Activated T-cell treated with anti-CD3 and anti-CD28 coated beads, Interleukin-2, amount 50 U/mL, for 72 hours (primary cell): ENCODE measurements at places on chromosomes 7 and 10.

DNA sequence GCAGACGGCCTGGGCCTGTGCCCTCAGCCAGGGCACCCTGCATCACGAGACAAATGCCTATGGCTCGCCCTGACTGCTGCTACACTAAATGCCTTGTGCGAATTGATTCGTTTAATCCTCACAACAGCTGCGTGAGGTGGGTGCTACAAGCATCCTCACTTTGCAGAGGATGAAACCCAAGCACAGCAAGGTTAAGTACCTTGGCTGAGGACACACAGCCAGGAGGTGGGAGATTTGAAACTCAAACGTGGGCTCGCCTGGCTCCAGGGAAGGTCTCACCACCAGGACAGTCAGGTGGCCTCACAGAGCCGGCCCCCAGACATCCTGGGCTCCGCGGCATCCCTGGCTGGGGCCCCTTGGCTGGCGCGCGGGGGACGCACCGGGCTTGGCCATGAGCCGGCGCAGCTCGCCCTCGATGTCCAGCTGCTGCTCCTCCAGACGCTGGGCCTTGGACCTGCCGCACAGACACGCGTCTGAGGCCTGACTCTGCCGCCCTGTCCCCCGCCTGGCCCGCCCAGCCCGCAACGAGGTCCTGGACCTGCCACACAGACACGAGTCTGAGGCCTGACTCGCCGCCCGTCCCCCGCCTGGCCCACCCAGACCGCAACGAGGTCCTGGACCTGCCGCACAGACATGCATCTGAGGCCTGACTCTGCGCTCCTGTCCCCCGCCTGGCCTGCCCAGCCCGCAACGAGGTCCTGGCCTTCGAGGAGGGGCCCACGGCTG lies 22.0 kb downstream of the MICALL2 start:
- no peak for DNase-seq

DNA sequence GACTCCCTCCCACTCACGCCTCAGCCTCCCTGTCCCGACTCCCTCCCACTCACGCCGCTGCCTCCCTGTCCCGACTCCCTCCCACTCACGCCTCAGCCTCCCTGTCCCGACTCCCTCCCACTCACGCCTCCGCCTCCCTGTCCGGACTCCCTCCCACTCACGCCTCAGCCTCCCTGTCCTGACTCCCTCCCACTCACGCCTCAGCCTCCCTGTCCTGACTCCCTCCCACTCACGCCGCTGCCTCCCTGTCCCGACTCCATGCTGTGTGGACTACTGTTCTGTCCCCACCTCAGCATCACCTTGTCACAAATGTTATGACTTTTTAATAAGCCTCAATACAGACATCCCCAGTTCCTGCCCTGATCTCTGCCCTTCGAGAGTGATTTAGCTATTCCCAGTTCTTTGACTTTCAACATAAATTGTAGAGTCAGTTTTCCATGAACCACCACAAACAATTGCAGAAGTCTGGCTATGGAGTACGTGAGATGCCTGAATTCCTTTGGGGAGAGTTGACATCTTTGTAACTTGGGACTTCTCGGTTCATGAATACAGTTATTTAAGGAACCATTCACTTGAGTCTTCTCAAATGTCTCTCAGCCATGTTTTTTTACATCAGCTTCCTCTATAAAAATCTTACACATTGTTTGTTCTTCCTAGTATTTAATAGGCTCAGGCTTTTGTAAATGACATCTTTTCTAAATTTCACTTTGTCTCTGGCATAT lies 71.9 kb downstream of the FOXL3 start:
- no peak for DNase-seq

DNA sequence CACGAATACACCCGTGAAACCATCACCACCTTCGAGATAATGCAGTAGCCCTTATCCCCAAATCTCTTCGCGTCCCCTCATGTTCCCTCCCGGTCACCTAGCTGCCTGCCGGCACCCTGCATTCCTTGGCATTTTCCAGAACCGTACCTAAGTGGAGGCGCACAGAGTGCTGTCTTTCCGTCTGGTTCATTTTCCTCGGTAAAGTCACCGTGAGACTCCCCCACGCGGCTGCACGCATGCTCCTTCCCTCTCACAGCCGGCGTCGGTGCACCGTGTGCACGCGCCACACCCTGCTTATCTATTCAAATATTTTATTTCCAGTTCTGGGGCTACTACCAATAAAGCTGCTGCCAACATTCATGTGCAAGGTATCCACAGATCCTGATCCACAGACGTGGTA lies 65.5 kb upstream of the NKX6-2 start:
- DNase-seq = no peak

- no peak for DNase-seq
Measured at GRCh38 chr7:123682690-123683089, 27.0 kb downstream of the LMOD2 start.

GRCh38 chr7:12715372-12716133 lies 28.1 kb downstream of the ARL4A start:
- peak; percentile 41 for DNase-seq

DNA sequence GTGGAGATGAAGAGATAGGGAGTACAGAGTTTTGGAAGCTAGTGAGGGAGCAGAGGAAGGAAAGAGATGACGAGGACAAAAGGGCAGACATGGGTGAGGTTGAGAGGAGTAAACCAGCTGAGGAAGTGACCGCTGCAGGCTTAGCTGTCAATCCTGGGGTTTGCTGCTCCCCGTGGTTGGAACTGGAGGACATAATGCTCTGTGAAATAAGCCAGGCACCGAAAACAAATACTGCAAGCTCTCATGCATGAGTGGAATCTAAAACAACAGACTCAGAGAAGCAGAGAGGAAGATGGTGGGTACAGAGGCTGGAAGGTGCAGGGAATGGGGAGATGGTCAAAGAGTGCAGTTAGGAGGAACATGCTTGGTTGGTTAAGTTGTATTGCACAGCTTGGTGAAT lies 482.2 kb upstream of the C7orf33 start:
- DNase-seq = no peak

DNA sequence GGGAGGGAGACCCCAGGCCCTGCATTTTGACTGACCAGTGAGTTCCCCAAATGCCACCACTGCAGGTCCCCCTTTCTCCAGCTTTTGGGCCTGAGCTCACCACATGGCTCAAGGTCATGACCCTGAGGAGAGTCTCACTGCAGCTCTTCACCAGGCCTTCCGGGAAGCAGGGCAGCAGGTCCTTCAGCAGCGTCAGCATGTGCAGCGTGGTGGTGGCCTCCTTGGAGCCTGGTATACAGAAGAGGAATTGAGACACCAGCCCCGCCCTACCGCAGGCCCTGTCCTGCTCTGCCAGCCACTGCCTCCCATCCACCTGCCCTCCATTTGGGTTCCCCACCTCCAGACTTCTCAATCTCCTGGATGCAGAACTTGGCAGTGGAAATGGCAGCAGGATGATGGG lies 13.0 kb downstream of the RRP12 start:
- no peak for DNase-seq

DNA sequence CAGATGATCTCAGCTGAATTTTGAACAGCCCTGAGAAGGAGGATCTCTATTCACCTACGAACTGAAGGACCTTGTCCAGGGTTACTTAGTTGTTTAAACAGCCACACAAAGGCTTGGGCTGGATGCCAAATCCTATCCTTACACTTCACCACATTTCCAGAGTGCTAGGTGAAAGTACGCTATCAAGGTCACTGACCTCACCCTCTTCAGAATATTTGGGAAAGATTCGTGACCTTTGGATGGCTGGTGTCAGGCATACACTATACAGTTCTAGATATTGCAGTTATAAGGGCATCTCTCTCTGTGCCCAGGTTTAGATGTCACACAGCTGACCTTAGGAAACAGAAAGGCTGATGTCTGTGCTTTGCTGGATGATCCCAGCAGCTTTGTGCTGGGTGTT lies 61.2 kb upstream of the ABLIM1 start:
- no peak for DNase-seq

- DNase-seq = no peak
Measured at GRCh38 chr7:25839084-25839769, 312.8 kb upstream of the NFE2L3 start.

GRCh38 chr7:37683246-37684120 lies at the start of gene GPR141:
TSS of gene GPR141 (plus strand) at chr7:37683766. CDS start at chr7:37740394, 56,628 bp downstream.
- DNase-seq = no peak

- DNase-seq = no peak
Measured at GRCh38 chr10:89543841-89544240, 8.4 kb upstream of the SLC16A12 start.

DNA sequence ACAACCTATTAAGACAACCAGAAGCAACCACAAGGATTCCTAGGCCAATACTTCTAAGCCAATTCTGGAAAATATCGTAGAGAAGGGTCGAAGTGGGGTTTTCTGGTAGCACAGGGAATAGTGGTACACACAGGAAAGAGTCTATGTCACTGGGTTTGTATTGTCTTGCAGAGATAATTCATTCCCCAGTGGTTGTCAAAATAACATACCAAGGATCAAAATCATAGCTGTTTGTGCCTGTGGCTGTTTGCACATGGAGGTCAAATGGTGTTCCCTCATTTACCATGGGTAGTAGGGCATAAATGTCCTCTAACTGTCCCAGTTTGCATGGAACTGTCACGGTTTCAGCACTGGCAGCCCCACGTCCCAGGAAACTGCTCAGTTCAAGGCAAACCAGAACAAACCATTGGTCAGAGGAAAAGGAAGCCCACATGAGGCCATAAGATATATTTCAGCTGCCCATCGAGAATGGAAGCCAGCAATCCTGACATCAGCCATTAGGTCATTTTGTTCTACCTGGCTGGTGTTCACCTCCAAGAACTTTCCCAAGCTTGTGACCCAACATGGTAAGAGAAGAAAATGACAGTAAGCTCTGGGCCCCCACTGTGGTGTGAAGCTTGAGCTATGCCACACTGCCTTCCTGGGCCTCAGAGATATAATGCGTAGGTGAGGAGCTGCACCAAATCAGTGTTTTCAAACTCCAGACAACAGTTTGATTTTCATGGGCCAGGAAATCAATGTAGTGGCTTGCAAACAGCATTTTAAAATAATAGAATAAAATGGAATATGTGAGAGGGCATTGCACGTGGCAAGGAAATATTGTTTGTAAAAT lies 53.9 kb upstream of the NFE2L3 start:
- DNase-seq = no peak

GRCh38 chr10:108957681-108958080 lies 965.6 kb downstream of the XPNPEP1 start:
- no peak for DNase-seq

DNA sequence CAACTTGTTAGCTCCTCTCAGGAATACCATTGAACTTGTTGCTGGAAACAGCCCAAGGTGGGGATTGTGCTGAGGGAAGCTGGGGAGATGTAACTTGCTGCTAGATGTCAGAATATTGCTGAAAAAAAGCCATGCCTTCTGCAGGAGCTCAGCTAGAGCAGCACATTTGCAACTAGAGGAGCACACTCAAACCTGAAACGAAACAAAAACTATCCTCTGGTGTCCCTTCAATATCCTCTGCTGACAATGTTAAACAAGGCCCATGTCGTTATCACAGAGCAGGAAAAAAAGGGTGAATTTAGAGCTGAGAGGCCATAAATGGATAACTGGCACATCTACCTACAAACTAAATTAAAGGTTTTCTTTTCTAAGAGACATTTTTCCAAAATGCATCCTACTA lies 53.7 kb upstream of the MACC1 start:
- DNase-seq = no peak

DNA sequence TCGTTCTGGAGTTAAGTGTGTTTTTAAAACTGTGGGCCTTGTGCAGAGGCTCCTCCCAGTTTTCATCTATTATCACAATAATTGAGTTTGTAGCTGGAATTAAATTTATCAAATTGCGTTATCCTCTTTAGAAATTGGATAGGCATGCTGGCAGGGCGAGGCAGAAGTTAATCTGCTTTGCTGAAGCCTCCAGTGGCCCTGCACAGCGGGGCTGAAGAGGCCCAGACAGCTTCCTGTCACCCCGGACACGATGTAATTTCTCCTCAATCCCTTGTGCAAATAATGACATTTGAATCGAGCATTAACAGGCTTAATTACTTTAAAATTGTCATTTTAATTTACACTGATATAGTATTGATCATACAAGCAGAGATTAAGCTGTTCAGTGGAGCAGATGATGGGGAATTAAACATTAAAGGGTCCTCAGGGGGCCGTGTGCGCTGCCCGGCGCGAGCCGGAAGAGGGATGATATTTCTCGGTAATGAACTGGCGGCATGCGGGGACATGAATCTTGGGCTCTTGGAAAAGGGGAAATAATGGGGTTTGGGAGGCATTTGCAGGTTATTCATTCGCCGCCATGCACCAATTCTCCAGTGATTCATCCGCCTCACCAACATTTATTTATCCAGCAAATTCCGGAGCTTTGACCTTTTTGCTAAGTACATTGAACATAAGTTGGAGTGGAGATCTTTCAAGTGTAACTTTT lies 118.5 kb downstream of the NKX6-2 start:
- no peak for DNase-seq

DNA sequence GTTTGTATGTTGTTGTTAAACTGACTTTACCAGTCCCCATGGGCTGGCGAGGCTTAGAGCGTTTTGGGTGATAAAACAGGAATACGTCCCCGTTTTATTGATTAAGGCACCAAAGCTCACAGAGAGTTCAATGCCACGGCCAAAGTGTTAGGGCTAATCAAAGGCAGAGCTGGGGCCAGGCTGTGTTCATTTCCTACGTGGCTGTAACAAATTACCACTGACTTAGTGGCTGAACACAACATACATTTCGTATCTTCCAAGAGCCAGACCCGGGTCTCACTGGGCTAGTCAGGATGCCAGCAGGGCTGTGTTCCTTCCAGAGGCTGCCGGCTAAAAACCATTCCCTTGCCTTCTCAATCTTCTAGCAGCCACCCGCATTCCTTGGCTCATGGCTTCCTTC lies 94.4 kb upstream of the HABP2 start:
- DNase-seq = no peak

DNA sequence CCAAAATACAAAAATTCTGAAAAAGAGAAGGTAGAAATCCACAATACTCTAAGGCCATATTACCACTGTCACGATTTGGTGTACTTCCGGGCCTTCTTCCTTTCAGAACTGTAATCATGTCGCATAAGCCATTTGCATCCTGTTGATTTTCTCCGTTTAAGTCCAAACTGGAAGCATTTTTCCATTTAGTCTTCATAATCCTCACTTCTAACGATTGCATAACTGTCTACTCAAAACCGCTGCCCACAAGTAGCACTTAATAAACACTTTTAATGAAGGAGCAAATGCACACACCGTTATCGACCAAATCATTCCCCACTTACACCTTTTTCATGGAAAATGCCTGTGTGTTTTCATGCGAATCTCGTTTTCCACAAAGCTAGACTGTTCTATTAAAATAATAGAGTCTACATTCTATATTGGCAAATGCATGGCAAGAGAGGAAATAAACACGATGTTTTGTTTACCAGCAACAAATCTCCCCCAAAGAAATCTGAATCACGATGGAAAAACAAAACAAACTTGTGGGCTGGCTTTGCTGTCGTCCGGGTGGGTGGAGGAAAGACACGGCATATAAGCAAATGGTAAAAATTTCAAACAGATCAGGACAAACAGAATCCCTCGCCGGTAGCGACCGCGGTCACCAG lies 1.0 kb downstream of the ATE1 start:
- peak; percentile 2 for DNase-seq

- DNase-seq = no peak
Measured at GRCh38 chr7:27254625-27255024, 12.0 kb downstream of the EVX1 start.

DNA sequence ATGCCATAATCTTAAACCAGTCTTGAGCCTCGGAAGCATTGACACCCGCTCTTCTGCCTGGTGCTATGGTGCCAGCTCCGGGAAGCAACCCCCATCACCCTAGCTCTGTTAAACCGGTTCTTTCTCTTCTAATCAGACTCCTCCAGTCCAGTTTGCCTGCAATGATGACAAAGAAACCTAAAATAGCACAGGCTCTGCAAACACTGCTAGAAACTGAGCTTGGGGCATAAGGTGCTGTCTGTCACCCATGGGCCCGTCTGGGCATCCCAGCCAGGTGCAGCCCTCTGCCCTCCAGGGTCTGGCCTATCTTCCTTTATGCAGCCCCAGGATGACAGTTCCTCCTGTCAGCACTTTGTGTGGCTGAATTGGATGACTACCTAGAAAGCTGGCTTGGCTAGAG lies 14.2 kb upstream of the CAMK2G start:
- DNase-seq = no peak
